ENCODE measurements at places on chromosomes 5 and 9.

DNA sequence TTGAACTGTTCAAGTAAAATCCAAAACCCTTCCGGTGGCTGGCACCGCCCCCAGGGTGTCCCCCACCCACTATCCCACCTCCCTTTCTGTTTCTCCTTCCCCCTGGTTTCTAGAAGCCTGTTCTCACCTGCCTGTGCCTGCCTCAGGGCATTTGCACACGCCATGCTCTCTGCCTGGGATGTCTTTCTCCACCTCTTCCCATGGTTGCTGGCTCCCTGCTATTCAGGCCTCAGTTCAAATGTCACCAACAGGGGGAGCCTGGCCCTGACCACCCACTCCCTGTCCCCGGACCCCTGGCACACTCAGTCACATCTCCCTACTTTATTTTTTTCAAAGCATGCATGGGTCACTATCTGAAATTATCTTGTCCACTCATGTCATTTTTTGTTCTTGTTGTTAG lies 39.9 kb upstream of the EEIG1 start:
- DNase-seq: no peak

DNA sequence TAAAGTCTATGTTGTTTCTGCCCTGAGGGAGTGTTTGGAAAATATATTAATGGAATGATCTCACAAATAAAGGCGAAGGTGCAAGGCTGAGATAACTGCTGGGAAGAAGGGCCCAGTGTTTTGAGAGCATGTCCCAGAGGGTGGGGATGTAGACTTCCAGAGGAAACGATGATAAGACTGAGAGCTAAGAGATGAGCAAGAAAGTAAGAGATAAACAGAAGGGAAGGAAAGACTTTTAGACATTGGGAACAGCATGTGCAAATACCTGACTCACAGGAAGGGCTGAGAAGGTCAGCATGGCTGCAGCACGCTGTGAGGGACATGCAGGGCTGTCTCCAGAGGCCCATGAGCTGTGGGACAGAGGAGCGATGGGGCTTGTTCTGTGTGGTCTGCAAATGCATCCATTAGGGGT lies 19.9 kb upstream of the ADRB2 start:
- no peak for DNase-seq

DNA sequence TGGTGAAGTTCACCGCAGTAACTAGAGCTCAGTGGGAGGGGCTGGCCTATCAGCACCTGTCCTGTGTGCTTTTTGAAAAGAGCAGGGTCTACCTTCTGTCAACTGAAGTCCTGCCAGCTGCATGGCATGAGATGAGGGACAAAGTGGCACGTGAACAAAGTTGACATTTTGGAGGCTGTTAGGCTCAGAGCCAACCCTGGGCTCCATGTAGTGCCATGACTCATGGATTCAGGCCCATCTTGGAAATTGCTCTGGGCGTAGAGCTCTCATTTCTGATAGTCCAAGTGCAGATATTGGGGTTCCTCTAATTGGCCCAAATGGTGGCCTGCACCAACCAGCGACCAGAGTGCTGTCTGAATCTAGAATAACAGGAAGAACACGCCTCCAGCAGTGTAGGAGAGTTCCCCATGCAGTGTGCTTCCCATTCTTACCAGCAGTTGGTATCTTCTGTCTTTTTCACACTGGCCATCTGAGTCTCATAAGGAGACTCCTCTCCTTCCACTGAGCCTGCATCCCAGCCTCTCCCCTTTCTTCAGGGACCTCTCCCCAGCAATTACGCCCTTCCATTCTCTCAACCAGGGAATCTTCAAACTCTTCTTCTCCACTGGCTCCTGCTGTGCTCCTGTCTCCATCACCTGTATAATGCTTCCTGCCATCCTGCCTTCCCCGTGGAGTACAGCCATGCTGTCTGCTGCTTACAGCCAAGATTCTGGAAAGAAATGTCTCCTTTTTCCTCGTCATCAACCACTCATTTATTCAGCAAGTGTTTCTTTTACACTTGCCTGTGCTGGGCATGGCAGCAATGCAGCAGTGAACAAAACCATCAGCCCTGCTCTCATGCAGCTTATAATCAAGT lies 30.4 kb downstream of the IRF1 start:
- DNase-seq: no peak

DNA sequence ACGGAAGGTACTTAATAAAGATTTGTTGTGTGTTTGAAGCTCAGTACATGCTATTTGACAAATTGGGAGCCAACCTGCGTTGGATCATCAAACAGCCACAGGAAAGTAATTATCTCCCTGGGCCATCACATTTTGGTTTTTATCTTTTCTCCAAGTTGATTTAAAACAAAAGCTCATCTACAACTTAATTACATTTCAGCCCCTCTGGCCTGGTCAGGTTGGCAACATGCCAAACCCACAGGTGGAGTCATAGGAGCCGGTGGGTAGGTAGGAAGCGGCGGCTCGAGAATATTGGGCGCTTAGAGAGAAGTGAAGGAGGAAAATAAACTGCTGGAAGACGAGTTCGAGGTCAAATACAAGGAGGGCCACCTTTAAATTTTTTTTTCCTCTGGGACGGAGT lies 64.9 kb upstream of the FANCC start:
- no peak for DNase-seq

GRCh38 chr9:116928884-116929283 lies 241.8 kb downstream of the TRIM32 start:
- DNase-seq: no peak

GRCh38 chr5:78974601-78975000 lies 10.5 kb downstream of the ARSB start:
- no peak for DNase-seq

DNA sequence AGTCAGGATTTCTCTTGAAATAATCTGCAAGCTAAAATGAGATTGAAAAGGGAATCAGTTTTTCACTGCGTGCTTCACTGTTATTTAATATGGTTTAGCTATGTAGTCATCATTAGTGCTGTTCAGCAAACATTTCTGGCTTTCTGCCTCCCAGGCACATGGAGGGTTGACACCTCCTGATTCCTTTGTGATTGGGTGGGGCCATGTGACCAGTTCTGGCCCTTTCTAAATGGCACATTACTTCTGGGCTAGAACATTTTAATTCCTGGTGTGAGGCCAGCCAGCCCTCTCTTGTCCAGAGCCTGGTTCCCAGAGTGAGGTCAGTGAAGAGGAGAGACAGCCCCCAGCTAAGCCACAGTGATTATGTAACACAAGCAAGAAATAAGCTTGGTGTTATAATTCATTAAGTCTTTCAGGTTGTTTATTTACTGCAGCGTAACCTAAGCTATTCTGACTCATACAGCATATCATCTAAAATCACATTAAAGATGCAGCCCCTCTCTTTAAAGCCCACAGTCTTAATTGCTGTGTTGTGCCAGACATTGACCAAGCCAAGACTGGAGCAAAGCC lies 17.4 kb upstream of the ARSI start:
- DNase-seq: no peak

DNA sequence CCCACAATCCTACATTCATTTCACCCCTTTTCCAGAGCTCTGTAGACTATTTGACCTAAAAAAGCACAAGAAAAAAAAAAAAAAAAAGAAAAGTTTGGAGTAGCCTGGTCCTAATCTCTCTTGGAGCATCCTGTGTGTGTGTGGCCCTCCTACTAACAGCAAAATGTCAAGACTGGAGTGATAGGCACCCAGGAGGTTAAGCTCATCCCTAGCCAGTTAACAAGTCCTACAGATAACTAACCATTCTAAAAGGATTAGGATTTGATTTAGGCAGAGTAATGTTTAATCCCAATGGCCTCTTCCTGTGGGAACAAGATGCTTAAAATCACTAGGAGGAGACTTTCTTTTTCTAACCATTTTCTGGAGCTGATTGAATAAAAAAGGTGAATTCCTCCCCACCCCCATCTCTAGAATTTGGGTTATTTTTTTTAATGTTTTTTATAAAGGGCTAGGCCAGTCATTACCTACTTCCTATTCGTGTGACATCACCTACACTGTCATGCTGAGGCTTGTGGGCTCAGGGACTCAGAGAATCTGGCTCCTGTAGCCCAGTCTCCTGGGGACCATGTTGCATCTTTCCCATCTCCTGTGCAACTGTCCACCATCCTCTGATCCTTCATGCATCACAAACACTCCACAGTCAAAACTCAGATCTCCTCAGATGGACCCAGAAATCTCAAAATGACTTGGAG lies 43.2 kb upstream of the NR3C1 start:
- no peak for DNase-seq

DNA sequence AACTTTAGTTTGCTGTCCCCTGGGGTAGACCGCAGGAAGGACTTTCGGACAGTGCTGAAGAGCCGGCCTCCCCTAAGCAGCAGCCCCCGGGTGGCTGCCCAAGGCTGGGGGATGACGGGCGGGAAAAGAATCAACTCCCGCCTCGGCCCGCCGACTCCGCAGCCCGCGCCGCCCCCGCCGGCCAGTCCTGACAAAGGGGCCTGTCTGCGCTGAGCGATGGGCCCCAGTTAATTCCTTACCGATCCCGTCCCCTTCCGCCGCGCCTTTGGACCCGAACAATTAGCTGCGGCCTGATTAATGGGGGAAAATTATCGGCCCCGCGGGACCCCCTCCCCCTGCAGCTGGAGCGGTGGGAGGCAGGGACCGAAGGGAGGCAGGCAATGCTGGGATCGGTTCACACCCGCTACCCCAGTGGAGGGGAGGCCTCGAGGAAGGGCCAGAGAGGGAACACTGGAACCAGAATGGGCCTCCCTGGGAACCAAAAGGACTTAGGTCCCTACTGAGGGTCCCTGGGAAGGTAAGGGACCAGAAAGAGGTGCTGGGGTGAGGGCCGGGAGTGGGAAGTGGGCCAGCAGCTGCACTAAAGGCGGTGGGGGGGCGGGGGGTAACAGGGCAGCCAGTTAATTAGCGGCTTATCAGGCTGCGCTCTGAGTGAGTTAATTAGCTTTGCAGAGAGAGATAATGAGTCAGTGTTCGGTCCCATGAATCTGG lies 4.2 kb downstream of the ARID3C start:
- no peak for DNase-seq

- DNase-seq: no peak
Observed at GRCh38 chr5:142888469-142889085, 118.4 kb downstream of the ARHGAP26 start.

DNA sequence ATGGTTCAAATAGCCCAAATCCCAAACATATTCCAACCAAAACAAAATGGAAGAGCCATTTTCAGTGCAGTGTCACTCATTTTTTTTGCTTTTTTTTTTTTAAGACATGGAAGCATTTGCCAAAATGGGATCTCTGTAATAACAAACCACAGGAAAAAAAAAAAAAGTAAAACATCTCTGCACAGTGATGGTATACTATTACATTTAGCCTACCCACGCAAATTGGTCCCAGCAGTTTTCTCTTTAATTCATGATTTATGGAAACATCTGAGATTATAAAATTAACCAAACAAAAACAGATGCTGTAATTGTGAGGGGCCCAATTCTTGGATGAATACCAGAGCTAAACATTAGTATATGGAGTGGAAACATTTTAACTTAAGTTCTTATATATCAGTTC lies 566.6 kb downstream of the ZNF608 start:
- DNase-seq: no peak

GRCh38 chr9:93295031-93295430 lies 111.1 kb downstream of the WNK2 start:
- no peak for DNase-seq

GRCh38 chr9:89431930-89432725 lies 65.8 kb downstream of the SEMA4D start:
- no peak for DNase-seq

Data from activated B cell treated with CpG ODN at 0.5 μM for 24 hours (primary cell).